ENCODE measurements at places on chromosomes 13 and 19.

DNA sequence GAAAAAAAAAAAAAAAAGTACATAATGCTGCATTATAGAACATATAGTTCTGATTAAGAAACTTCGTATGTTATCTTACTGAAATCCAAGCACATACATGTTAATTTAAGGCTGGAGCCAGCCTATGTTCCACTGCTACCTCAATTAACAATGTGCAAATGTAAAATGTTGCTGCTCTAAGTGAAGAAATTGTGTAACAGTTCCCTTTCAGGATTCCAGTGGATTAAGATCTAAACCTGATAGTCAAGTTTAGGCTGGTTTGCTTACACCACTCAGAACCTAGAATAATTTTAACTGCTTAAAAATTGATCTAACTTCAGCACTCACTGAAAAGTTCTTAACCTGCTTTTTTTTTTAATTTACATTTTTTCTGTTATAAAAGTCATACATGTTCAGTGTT lies 4.2 kb downstream of the VPS36 start:
- DNase-seq: no peak

GRCh38 chr19:1268226-1269064 lies 687 bp upstream of the CIRBP start:
- no peak for DNase-seq

DNA sequence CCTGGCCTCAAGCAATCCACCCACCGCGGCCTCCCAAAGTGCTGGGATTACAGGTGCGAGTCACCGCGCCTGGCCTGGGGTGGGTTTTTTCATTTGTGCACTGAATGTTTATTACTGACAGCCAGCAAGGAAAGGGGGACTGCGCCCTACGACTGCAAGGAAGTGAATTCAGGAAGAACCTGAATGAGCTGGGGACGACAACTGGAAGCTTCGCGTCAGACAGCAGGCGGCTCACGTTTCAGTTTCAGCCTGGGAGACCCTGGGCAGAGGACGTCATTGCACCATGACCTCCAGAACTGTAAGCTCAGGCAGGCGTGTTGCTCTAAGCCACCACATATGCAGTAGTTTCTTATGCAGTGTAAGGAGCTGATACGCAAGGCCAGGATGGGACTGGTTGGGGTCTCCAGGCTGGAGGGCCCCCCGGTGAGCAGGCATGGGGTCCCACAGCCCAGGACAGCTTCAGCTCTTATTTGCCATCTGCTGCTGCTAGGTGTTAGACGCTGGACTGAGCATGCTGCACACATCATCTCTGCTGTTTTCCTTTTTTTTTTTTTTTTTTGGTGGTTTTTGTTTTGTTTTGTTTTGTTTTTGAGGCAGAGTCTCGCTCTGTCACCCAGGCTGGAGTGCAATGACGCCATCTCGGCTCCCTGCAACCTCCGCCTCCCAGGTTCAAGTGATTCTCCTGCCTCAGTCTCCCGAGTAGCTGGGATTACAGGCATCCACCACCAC lies 66.6 kb downstream of the GADD45B start:
- no peak for DNase-seq

DNA sequence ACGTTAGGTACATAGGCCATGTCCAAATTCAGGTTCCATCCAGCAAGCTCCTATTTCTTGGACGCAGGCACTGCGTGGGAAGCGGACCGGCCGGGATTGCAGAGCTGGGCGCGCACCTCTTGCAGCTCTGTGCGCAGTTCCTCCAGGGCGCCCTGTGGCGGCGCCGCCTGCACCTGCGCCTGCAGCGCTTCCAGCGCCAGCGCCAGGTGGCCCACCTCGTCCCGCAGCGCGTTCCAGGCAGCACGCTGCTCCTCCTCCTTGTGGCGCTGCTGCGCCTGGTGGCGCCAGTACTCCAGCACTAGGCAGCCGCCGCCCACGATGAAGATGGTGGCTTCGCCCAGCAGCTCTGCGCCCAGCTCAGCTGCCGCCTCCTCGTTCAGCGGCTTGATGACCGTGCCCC lies 31.1 kb downstream of the OPA3 start:
- no peak for DNase-seq

- DNase-seq: no peak
Observed at GRCh38 chr19:4372165-4373012, 28.0 kb downstream of the SH3GL1 start.

DNA sequence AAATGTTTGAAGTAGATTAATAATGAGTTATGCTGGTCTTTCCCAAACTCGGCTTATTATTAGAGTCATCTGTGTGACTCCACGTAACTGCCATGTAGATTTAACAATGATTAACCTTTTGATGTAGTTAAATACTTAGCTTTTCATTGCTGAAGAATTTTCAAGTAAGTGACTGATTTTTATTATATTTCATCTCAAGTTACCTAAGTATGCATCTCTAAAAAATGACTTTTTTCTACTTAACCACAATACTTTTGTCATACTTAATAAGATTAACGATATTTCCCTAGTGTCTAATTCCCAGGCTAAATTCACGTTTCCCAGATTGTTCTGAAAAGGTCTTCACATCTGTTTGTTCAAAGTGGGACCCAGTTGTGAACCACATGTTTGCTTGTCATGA lies 17.8 kb downstream of the BIVM start:
- DNase-seq: no peak

DNA sequence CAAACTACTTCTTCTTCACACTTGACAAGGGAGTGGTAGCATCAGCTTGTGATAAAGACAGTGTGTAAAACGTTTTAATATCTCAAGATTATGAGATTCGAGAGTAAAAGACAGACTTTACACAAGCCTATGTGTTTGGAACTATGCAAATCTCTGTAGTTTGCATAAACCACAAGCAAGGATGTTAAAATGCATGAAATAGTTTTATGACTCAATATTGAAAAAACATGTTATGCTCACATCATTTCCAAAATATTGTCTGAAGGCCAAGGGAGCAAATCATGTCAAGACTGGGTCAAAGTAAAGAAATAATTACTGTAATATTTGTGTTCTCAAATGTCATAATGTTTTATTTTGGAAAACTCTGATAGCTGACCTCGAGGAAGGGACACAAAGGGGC lies 316.8 kb upstream of the KLF12 start:
- DNase-seq: no peak

DNA sequence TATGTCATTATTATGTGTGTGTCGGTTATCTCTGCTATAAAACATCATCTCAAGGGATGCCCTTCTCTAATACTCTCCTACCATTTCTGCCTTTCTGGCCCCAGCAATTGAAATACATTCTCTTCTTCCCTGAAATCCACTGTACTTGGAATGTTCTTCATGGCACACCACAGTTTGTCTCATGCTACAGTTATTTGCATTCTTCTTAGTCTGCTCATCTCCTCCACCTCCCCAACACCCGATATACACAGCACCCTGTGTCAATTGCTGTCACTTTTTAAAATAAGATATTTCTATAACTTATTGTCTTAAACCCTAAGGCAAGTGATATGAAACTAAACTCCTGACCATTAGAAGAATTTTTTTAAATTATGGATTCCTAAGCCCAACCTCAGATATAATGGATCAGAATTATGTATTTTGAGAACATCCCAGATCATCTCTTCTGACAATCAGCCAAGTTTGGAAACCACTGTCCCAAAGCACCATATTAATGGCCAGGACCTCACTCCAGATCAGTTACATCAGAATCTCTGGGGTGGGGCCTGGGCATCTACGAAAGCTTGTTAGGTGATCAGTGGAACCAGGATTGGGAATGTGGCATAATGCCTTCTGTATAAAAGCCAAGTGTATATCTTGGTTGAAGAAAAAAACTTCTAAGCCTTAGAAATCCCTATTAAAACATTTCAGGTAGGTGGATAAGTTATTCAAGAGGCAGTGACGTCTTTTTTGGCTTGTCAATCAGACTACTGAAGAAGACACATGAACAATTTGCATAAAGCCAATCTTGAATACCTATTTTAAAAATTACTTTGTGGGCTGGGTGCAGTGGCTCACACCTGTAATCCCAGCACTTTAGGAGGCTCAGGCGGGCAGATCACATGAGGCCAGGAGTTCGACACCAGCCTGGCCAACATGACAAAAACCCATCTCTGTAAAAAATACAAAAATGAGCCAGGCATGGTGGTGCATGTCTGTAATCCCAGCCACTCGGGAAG lies 30.0 kb upstream of the KBTBD7 start:
- no peak for DNase-seq

DNA sequence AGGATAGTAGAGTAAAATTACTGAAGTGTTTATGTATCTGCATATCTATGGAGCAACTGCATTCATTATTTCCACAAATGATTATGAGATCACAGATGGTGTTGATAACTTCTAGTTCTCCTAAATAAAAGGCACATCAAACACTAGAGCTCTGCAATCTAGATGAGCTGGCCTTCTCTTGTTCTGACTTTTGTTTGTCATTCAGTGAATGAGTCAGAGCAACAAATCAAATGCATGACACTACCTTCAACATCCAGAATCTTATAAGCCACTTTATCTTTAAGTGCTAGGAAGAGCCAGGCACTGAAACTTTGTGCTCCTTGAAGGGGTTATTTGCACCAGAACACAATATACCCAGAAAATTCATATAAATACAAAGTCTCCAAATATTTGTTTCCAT lies 456.0 kb downstream of the PCDH17 start:
- DNase-seq: no peak

- DNase-seq: no peak
Observed at GRCh38 chr13:112637017-112637801, 49.3 kb upstream of the TUBGCP3 start.

DNA sequence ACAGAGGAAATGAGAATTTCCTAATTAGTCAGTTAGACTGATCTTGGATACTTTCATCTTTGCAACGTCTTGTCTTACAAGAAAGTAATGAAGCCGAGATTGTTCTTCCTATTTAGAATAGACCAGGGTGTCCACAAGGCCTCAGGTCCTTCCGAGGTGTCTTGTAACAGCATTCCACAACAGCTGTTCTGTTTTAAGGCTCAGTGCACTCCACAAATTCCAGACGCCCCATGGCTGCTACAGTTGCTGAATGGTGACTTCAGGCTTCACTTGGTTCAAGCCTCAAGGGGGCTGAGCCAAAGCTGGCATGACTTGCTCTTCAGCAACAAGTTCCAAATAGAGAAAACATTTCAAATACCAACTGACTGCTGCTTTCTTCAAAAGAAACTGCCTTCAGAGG lies 143.4 kb downstream of the SHISA2 start:
- DNase-seq: no peak

GRCh38 chr19:56199687-56200086 lies 2.1 kb upstream of the ZSCAN5B start:
- DNase-seq: no peak

- no peak for DNase-seq
Observed at GRCh38 chr19:17722655-17723240, 3.5 kb downstream of the MAP1S start.

GRCh38 chr19:57887195-57887941 lies 1.5 kb downstream of the ZNF814 start:
- DNase-seq: no peak

DNA sequence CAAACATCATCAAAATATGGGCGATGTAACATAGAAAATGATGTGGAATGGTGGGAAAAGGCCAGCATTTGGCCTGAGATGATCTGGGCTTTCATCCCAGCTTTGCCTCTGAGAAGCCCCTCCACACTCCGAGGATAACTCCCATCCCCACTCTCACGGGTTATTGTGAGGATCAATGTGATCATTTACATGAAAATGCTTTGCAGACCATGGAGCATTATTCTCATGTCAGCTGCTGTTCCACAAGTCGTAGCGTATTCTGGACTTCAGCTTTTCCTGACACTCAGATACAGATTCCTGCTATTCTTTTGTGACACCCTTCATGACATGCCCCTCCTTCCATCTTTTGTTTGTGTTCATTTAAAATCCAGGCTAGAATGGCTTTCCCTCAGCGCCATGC lies 86.5 kb downstream of the NUFIP1 start:
- no peak for DNase-seq

- DNase-seq: no peak
Observed at GRCh38 chr13:78197231-78197630, 278.6 kb upstream of the EDNRB start.

- peak; percentile 30 for DNase-seq
Observed at GRCh38 chr19:56066152-56067023, 54.7 kb downstream of the ZNF787 start.

DNA sequence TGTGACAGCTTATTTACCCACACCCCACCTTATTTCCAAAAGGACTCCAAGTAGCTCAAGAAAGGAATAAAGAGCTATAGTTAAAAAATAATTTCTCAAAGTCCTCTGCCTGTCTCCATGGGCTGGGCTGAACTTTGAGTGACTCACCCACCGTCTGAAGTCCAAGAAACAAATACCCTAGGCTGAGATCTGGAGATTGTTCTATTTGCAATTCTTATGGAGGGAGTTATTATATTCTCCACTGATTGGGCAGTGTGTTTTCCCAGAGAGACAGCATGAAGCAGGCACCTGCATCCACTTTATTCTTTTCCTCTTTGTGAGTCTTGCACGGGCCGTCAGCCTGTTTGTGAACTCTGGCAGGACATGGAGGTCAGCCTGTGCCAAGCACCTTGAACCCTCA lies 63.2 kb downstream of the SHISA2 start:
- DNase-seq: no peak

DNA sequence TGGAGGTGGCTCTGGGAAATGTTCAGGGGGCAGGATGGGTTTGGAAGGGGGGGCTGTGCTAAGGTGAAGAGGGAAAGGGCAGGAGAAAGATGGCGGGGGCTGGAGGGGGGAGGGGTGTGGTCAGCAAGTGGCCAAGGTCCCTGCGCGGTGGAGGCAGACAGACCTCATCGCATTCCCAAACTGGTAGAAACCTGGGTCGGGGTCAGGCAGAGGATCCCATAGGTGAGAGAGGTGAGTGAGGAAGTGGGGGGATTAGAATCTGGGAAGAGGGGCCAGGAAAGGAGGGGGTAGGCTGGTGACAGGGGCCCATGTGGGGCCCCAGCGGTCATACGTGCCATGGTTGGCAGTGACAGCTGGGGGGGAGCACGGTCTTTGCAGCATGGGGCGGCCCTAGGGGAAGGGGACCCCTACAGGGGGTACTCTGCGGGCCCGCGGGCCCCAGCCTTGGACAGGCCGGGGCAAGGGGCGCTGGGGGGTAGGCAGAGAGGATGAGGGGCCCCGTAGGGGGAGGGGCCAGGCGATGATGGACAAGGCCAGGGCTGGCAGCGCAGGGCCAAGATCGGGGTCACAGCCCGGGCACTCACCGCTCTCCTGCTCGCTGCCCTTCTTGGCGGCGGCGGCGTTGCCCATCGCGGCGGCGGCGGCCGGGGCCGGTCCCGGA lies 514 bp downstream of the PRKACA start:
- no peak for DNase-seq

- no peak for DNase-seq
Observed at GRCh38 chr19:19866611-19867248, 1.0 kb downstream of the ZNF253 start.
